Activated T-cell treated with anti-CD3 and anti-CD28 coated beads, Interleukin-2, amount 50 U/mL, for 72 hours (primary cell): ENCODE measurements at places on chromosomes 5 and 9. TPM values are rescaled to one million over a fixed set of nuclear protein-coding genes. Genes with fewer than 3 reads are reported as not detected.

GRCh38 chr5:94283093-94283492 is 335.3 kb downstream of the KIAA0825 start:
- DNase-seq: no peak
- no peaks in the 10 kb centered on the region for H3K27me3 ChIP-seq
- no peaks in the 10 kb centered on the region for H3K4me1 ChIP-seq
- no peaks in the 10 kb centered on the region for H3K36me3 ChIP-seq

DNA sequence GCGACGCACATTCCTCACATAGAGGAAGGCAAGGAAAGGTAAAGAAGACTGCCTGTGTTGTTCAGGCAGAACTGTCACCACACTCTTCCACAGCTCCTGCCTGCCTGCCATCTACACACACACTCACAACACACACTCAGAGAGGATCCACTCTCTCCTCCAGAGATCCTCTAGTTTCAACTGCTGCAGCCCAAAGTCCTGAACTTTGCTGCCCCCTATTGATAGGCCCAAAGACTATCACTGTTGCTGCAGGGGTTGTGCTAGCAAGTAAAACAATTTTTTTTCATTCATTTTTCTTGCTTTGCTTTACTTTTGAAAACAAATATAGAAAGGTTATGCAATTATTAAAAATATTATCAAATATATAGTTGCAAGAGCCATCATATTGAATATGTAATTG is 5.9 kb upstream of the CFAP90 start:
- H3K27ac ChIP-seq: no peak overlapping the region
- peak; percentile 33 for DNase-seq
- peaks cover 11% of the 10 kb centered on the region for H3K36me3 ChIP-seq
- no peaks in the 10 kb centered on the region for H3K27me3 ChIP-seq

DNA sequence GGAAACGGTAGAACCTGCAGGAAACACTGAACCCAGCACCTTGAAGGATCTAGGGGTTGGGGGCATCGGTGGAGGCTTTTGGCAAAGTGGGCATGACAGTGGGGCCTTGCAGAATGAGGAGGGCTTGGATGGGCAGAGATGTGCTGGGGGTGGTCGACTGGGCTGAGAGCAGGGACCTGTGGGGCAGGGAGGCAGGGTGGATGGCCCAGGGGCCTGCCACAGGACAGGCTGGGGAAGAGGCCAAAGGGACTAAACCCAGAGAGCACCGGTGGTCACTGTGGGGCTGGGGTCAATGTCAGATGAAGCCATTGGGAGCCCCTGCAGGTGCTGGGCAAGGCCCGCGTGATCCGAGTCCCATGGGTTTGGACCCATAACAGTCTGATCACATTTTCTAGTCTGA is 175.3 kb downstream of the DAB2IP start:
- H3K27ac ChIP-seq: no peak overlapping the region
- no peak for DNase-seq
- no peaks in the 10 kb centered on the region for H3K27me3 ChIP-seq
- no peak overlapping the region for H3K4me3 ChIP-seq
- H3K4me1 ChIP-seq: no peaks in the 10 kb centered on the region

- no peaks in the 10 kb centered on the region for H3K36me3 ChIP-seq
- H3K4me3 ChIP-seq: no peak overlapping the region
- DNase-seq: no peak
- no peaks in the 10 kb centered on the region for H3K27me3 ChIP-seq
- H3K27ac ChIP-seq: peak overlapping the region; percentile 7
Measured at GRCh38 chr5:16757989-16758501, 141.2 kb upstream of the RETREG1 start.

- H3K27me3 ChIP-seq: peaks cover 22% of the 10 kb centered on the region
- H3K4me1 ChIP-seq: no peaks in the 10 kb centered on the region
- H3K27ac ChIP-seq: no peak overlapping the region
- H3K4me3 ChIP-seq: peak overlapping the region; percentile 14
- peaks cover 9% of the 10 kb centered on the region for H3K36me3 ChIP-seq
Measured at GRCh38 chr5:45694255-45694814, 1.8 kb downstream of the HCN1 start.

GRCh38 chr5:137563301-137563645 is 64.1 kb upstream of the SPOCK1 start:
- no peak overlapping the region for H3K4me3 ChIP-seq
- no peaks in the 10 kb centered on the region for H3K36me3 ChIP-seq
- peaks cover 29% of the 10 kb centered on the region for H3K27me3 ChIP-seq
- H3K27ac ChIP-seq: no peak overlapping the region

DNA sequence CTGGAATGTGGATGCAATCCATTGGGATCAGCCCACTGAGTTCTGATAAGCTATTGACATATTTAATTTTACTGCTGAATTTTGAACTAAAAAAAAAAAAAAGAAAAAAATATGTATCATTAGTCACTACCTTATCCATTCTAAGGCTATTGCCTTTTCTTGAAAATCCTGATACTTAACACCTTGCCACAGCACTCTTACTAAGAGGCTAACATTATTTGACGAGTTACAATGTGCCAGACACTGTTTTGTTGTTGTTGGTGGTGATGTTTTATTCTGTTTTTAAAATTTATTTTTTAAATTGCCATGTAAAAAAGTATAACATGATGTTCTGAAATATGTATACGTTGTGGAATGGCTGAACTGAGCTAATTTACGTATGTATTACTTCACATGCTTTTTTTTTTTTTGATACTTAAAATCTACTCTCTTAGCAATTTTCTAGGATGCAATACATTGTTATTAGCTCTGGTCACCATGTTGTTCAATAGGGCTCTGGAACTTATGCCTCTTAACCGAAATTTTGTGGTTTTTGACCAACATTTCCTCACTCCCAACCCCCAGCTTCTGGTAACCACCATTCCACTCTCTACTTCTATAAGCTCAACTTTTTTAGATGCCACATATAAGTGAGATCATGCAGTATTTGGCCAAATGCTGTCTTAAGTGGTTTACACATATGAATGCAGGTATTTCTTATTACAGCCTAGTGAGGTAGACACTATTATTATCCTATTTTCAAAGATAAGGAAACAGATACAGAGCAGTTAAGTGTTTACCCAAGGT is 134.8 kb upstream of the PCA3 start:
- no peak overlapping the region for H3K4me3 ChIP-seq
- H3K27me3 ChIP-seq: no peaks in the 10 kb centered on the region
- no peak overlapping the region for H3K27ac ChIP-seq
- H3K4me1 ChIP-seq: peaks cover 5% of the 10 kb centered on the region

DNA sequence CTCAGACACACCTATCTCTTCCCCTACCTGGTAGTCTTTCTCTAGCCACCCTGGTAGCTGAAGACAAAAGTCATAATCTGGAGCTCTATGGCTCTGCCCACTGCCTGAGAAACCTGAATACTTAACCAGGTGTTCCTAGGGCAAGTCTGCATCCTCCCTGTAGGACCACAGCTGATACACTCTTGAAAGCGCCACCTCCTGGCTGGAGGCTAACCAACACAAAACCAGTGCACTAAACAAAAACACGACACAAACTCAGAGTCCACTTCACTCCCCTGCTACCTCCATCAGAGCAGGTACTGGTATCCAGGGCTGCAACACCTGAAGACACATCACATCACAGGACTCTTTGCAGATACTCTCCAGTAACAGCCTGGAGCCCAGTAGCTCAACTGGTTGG is 84.6 kb upstream of the ANXA1 start:
- no peak overlapping the region for H3K27ac ChIP-seq
- H3K27me3 ChIP-seq: peaks cover 11% of the 10 kb centered on the region
- no peaks in the 10 kb centered on the region for H3K36me3 ChIP-seq
- no peak overlapping the region for H3K4me3 ChIP-seq
- DNase-seq: no peak

GRCh38 chr5:38978036-38978435 is 96.2 kb downstream of the RICTOR start:
- H3K27ac ChIP-seq: no peak overlapping the region
- H3K4me1 ChIP-seq: no peaks in the 10 kb centered on the region
- no peak overlapping the region for H3K4me3 ChIP-seq
- H3K27me3 ChIP-seq: no peaks in the 10 kb centered on the region
- no peak for DNase-seq
- no peaks in the 10 kb centered on the region for H3K36me3 ChIP-seq

- H3K4me3 ChIP-seq: no peak overlapping the region
- H3K36me3 ChIP-seq: no peaks in the 10 kb centered on the region
- no peaks in the 10 kb centered on the region for H3K27me3 ChIP-seq
- no peak overlapping the region for H3K27ac ChIP-seq
- H3K4me1 ChIP-seq: no peaks in the 10 kb centered on the region
- no peak for DNase-seq
Measured at GRCh38 chr9:135295551-135296300, 183.9 kb upstream of the PPP1R26 start.

DNA sequence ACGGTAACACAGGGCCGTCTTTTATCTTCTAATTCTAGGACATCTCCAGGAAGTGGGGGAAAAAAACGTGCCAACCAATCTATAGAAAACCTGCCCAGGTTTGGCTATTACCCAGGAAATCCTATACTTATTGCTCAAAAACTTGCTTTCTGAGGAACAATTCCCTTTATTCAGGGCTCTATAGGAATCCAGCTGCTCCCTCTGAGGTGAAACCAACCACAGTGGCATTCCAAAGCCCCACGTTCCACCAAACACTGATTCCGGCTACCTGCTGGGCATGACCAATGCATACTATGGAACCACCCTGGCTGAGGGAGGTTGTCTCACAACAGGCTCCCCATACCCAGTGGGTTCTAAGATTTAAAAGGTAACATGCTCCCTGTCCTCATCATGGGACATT is 57.6 kb downstream of the GLIS3 start:
- H3K4me1 ChIP-seq: peaks cover 21% of the 10 kb centered on the region
- H3K36me3 ChIP-seq: no peaks in the 10 kb centered on the region
- no peaks in the 10 kb centered on the region for H3K27me3 ChIP-seq
- H3K27ac ChIP-seq: no peak overlapping the region

DNA sequence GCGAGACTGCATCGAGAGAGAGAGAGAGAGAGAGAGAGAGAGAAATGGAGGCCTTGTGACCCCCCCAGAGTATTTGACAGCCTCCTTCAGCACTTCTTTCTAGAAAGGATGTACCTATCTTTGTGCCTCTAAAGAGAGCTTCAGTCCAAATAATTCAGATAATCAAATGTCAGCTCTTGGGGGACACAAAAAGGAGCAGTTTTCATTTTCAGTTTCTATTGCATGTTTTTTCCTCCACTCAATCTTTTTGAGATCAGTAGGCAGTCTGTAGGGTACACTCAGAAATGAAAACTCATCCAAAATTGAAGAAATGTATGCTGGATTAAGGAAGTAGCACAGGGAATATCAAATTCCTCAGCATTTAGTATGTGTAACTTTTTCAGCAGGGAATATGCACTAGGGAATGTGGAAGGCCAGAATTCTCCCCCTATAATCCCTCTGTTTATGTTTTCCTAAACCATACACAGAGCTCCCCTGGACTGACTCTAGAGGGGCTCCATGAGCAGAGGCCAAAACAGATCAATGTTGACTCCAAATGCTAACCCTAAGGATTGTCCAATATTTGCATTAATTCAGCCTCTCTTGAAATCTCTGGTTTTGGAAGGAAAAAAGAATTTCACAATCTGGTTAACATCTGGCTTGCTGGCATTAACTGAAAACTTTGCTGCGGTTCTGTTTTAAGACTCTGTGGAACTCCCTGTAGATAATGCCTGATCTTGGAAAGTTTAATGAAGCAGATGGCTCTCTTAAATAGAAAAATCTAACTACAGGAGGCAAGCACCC is 250.1 kb downstream of the CEMIP2 start:
- no peak for DNase-seq
- no peaks in the 10 kb centered on the region for H3K4me1 ChIP-seq
- no peak overlapping the region for H3K27ac ChIP-seq
- H3K36me3 ChIP-seq: no peaks in the 10 kb centered on the region

DNA sequence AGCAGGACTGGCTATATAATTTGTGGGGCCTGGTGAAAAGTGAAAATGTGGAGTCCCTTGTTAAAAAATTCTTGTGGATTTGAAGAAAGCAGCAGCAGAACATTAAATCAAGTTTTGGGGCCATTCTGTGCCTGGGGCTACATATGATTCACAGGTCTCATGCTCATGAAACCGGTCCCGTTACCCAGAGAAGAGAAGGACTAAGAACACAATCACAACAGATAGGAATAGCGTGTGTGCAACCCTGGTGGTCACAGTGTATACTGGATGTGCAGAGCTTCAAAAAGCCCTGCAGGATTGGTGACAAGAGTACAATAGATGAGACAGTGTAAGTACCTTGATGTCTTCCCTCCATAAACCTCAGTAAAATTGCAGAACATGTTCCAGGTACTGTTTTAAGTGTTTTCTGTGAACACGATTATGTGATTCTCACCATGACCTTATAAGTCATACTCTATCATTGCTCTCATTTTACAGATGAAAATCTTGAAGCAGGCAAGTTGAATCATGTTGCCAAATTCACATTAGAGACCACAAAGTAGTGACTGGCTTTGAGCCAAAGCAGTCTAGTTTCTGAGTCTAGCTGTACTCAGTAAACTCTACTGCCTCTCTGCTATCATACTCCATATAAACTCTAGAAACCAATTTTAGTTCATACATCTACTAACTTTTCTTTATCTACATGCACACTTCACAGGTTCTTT is 636.5 kb downstream of the TAF11L14 start:
- no peak overlapping the region for H3K27ac ChIP-seq
- no peaks in the 10 kb centered on the region for H3K36me3 ChIP-seq
- H3K4me1 ChIP-seq: no peaks in the 10 kb centered on the region
- no peaks in the 10 kb centered on the region for H3K27me3 ChIP-seq
- DNase-seq: no peak

- no peaks in the 10 kb centered on the region for H3K36me3 ChIP-seq
- peaks cover 11% of the 10 kb centered on the region for H3K27me3 ChIP-seq
- no peak for DNase-seq
- H3K4me3 ChIP-seq: peak overlapping the region; percentile 21
Measured at GRCh38 chr5:56686337-56687195, 128.8 kb upstream of the MAP3K1 start.

DNA sequence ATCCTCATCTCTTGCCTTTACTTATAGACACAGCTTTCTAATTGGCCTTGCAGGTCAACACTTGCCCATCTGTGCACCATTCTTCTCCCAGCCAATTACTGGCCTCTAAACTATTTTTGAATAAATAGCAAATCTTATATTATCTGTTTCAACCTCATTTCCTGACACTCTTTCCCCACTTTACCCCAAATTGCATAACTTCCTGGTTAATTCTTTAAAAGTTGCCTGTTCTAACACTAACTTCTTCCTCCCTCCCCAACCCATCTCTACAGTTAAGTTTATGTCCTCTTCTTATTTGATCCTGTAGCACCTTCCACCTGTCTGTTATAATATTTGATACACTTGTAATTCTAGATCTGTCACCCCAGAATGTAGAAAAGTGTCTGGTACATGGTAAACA is 372.1 kb downstream of the PDE4D start:
- H3K4me3 ChIP-seq: no peak overlapping the region
- H3K27me3 ChIP-seq: peaks cover 6% of the 10 kb centered on the region
- H3K27ac ChIP-seq: no peak overlapping the region

Gene MARCOL
- total RNA-seq: not detected

Gene CCDC69
- total RNA-seq: 53.1 TPM

Gene TAF11L5
- total RNA-seq: not detected

Gene KIF20A
- 50.4 TPM for total RNA-seq

Gene OLFM1
- 0.70 TPM for total RNA-seq
